Activated CD8-positive, alpha-beta memory T cell treated with anti-CD3 and anti-CD28 coated beads for 1 hour (primary cell): ENCODE measurements at places on chromosomes 4 and X.

GRCh38 chr4:10701702-10702460, 17.3 kb upstream of the CLNK start:
- DNase-seq: no peak

DNA sequence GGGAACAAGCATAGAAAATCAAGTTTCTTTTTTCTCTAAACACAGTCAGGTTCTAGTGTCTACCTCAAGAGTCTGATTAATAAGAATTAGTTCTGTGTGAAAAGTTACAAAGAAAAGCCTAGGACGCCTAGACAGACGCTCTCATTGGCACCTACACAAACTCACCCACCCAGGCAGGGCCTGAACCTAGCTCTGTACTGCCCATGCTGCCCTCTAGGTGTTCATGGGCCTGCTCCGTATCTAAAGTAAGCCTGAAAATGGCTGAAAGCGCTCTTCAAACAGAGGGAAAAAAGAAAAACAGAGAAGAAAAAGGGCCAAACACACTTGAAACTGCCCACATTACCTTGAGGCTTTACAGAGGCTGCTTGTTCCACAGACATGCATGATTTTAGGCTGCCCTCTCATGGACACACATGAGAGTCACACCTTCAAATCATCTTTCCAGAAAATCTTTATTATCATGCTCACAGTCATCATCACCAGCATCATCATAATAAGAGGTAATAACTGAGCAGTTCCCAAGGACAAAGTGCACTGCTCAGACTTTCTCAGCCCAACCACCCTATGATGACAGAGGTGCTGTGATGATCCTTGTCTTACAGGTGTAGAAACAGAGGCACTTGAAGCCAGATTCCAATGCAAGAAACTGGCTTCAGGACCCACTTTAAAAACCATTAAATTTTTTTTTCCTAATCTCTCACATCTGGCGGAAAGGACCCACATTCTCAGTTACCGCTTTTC, 49.6 kb downstream of the MAP7D2 start:
- no peak for DNase-seq

GRCh38 chr4:93996895-93997294, 168.3 kb downstream of the ATOH1 start:
- no peak for DNase-seq

DNA sequence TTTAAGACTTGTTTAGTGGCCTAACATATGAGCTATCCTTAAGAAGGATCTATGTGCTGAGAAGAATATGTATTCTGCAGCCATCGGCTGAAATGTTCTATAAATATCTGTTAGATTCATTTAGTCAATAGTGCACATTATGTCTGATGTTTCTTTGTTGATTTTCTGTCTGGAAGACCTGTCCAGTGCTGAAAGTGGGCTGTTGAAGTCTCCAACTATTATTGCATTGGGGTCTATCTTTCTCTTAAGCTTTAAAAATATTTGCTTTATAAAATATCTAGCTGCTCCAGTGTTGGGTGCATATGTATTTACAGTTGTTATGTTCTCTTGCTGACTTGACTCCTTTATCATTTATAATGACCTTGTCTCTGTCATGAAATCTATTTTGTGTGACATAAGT, 9.4 kb upstream of the BLTP1 start:
- DNase-seq: no peak

DNA sequence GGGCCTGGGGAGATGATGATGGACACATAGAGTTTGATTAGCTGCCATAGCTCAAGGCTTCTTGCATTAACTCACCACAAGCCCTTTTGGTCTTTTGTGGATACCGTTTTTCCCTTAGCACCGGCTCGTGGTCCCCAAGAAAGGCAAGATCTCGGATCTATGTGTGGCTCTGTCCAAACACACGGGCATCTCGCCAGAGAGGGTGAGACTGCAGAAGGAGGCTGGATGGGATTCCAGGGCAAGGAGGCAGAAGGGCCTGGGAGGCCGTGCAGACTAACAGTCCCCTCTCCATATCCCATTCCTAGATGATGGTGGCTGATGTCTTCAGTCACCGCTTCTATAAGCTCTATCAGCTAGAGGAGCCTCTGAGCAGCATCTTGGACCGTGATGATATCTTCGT, 9.5 kb downstream of the USP11 start:
- no peak for DNase-seq

GRCh38 chr4:6753891-6754290, 28.6 kb upstream of the KIAA0232 start:
- no peak for DNase-seq

GRCh38 chrX:123518791-123519190, 214.1 kb downstream of the THOC2 start:
- no peak for DNase-seq

DNA sequence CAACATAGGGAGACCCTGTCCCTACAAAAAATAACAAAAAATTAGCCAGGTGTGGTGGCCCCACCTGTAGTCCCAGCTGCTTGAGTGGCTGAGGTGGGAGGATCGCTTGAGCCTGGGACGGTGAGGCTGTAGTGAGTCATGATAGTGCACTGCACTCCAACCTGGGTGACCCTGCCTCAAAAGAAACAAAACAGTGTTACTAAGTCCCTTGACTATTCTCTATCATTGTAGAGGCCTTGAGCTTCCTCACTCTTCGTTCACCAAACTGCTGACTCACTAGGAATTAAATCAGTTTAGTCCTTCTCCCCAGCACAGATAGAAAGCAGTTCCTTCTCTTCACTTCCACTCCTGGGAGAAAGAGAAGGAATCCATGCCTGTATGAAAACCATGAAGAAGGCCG, 14.5 kb downstream of the CDS1 start:
- DNase-seq: no peak

DNA sequence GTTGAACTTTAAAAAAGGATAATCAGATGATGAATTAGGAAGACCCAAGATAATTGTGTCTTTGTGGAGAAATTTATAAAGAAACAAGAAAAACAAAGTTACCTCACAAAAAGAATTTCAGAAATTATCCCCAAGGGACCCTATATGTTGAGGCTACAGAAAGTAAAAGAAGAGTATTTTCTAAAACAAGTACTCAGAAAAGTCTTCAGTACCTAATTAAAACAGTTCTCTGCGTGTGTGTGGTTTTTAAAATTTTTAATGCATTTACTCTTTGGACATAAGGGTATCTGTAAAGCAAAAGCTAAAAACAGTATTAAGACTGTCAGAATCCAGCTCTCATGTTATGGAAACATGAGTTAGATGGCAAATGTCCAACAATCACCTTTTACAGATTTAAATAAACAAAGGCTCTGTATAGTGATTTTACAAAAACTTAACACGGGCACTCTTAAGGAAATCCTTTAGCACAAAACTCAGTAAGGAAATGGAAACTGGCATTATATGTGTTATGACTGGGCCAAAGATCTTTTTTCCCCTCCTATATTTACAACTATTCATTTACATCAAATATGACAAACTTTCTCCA, 187.5 kb downstream of the NSUN7 start:
- DNase-seq: no peak

- no peak for DNase-seq
Observed at GRCh38 chr4:105374071-105374470, 99.8 kb downstream of the PPA2 start.

DNA sequence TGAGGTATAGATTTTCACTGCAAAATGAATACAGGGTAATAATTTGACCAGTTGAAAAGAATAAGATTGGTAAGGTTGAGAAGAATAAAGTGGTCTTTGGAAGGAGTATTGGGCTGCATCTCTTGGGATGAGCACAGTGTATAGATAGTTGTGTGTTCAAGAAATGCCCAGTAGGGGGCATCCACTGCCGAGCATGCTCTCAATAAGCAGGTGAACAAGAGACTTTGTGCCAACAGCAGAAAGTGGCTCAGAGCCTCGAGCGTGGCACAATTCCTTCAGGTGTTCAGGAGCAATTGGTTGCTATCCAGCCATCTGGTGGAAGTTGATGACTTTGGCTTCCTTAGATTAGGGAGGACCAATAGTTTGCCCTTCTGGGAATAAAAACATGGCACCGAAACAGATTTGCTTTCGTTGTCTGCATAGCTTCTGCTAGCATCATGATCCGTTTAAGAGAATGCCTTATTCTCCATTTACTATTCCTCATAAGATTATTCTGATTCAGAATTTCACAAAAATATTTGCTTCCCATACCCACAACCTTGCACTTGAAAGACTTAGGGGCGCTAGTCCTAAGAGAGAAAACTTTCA, 258.1 kb upstream of the NEIL3 start:
- DNase-seq: no peak

DNA sequence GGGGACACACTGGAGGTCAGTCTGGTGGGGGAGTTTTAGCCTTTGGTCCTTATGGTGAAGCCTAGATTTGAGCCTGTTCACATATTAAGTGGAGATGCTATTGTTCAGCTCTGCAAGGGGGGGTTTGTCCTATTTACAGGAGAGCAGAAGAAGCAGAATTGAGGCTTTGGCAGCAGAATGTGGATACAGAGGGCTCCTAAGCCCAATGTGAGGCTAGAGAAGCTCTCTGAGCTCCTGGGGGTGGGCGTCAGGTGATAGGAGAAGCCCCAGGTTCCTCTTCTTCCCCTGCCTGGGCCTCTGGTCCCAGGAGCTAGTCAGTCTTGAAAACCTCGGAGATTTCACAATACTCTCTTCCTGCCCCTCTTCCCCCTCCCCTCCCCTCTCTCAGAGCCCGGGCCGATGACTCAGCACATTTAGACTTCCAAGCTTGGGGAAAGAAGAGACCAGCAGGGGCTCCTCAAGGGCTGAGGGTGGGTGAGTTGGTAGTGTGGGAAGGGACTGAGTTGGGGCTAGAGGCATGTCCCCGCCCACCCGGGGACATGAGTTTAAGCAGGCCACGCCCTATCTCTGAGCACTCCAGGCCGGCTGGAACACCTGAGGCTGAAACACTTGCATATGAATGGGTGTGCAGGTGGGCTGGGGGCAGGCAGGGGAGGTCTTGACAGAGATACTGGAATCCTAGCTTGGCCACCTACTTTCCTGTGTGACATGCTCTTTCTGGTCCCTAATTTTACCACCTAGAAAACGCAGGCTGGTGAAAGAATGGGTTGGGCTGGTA, 3.4 kb downstream of the TFE3 start:
- no peak for DNase-seq

DNA sequence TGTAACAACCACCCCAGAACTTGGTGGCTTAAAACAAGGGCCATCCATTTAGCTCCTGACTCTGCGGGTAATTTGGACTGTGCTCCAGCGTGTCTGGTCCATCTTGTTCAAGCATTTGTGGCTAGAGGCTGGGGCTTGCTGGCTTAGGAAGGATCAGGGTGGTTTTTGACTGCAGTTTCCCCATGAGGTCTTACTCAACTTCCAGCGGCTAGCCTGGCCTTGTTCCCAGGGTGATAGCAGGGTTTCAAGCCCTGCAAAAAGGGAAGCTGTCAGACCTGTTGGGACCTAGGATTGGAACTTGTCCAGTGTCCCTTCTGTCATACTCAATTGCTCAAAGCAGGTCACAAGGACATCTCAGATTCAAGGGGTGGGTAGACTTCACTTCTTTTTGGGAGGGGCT, 205.9 kb downstream of the STIM2 start:
- no peak for DNase-seq

DNA sequence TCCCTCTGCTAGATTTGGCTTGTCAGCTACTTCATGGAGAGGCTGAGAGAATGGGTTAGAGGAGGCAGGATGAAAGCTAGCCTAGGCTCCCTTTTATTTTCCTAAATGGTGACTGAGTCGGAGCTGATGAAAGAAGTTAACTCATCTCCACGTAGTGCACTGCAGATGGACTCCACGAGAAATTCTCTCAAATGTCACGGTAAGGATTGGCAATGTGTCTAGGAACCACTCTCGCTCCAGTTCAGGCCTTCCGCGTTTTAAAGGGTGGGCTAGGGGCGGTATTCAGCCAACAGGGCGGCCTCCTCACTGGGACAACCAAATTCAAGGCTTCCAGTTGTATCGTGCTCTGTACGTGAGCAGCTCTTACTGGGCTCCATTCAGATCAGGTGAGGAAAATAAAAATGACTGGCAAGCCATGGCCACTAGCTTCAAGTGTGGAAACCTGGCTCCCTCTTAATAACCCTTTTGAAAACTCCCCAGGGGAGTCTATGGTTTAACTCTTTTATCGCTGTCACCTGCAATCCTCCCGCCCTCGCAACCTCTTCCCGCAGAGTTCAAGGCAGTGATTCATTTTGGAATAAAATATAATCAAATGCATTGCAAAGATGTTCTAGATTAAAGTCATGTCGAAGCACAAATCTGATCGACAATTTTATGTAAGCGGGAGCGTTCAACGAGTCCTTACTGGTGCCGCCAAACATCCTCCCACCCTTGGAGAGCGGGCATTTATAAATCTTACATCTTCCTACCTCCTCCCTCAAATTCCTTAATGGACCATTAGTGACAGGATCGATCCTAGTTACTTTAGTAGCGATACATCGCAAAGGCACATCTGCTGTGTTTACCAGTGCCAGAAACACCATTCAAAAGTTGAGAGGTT, 1.2 kb downstream of the SPOCK3 start:
- no peak for DNase-seq

- no peak for DNase-seq
Observed at GRCh38 chr4:24219209-24219608, 329.4 kb upstream of the PPARGC1A start.

GRCh38 chrX:138930583-138930945, 219.0 kb upstream of the FGF13 start:
- no peak for DNase-seq

- no peak for DNase-seq
Observed at GRCh38 chr4:20698820-20699219, 1.4 kb upstream of the PACRGL start.

DNA sequence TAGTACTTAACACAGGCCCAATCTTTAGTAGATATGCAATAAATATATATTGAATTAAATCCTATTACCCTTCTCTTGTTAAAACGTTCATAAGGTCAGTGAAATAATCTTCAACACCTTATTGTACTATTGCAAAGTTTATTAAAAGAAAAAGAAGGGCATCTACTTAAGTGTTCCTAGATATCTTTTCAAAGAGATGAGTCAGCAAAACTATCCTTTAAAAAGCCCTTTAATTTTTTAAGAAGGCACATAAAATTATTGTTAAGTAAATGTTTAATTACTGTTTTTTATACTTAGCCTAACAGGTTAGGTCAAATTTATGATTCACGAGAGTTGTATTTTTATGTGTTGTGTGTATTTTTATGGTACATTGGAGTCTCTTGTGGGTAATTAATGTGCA, 77.3 kb upstream of the PPP1R2C start:
- DNase-seq: no peak

- DNase-seq: no peak
Observed at GRCh38 chrX:103376979-103377324, 614 bp downstream of the BEX3 start.

GRCh38 chr4:155748039-155748438, 10.8 kb upstream of the GUCY1B1 start:
- no peak for DNase-seq

GRCh38 chr4:163941221-163941905, 446.9 kb downstream of the TMA16 start:
- no peak for DNase-seq

DNA sequence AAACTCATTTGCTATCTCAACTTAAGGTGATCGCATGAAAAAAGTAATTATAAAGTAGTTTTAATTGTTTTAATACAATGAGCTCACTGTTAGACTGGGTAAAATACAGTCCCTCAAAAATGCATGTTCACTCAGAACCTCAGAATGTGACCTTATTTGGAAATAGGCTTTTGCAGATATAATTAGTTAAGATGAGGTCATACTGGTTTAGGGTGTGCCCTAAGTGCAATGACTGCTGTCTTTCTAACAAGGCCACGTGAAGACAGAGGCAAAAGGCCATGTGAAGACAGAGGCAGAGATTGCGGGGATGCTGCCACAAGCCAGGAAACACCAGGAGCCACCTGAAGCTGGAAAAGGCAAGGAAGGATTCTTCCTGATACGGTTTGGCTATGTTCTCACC, 262.1 kb downstream of the NKX6-1 start:
- DNase-seq: no peak
